ENCODE measurements at places on chromosomes 2 and 18. TPM values are rescaled to one million over a fixed set of nuclear protein-coding genes. Genes with fewer than 3 reads are reported as not detected.

The ALPG gene
- not detected for polyA plus RNA-seq

GRCh38 chr18:44691148-44691925 lies 10.6 kb downstream of the SETBP1 start:
- no peak overlapping the region for H3K4me3 ChIP-seq
- H3K27ac ChIP-seq: no peak overlapping the region
- H3K36me3 ChIP-seq: peaks cover 3% of the 10 kb centered on the region
- no peaks in the 10 kb centered on the region for H3K27me3 ChIP-seq

DNA sequence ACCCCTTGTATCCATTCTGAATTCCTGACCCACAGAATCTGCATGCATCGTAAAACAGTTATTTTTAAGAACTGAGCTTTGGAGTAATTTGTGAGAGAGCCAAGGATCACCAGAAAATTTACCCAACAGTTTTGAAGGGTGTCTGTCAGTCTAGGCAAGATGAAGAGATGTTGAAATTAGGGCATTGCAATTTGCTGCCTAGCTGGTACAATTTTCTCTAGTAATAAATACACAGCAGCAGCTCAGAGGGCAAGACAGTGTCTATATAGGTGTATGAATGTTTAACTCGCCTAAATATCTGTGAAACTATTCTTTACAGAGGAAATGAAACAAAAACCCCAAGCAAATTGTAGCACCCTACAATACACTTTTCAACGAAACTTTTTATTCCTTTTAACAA lies 377.8 kb upstream of the POU3F3 start:
- no peaks in the 10 kb centered on the region for H3K27me3 ChIP-seq
- no peaks in the 10 kb centered on the region for H3K4me1 ChIP-seq
- H3K27ac ChIP-seq: no peak overlapping the region
- no peak overlapping the region for H3K4me3 ChIP-seq
- no peak for DNase-seq

GRCh38 chr2:41880561-41881243 lies 167.1 kb upstream of the PKDCC start:
- H3K36me3 ChIP-seq: no peaks in the 10 kb centered on the region
- H3K4me3 ChIP-seq: no peak overlapping the region
- no peak for DNase-seq
- H3K4me1 ChIP-seq: peaks cover 22% of the 10 kb centered on the region
- no peak overlapping the region for H3K27ac ChIP-seq
- H3K27me3 ChIP-seq: no peaks in the 10 kb centered on the region

The LYG2 gene
- polyA plus RNA-seq: 0.22 TPM

DNA sequence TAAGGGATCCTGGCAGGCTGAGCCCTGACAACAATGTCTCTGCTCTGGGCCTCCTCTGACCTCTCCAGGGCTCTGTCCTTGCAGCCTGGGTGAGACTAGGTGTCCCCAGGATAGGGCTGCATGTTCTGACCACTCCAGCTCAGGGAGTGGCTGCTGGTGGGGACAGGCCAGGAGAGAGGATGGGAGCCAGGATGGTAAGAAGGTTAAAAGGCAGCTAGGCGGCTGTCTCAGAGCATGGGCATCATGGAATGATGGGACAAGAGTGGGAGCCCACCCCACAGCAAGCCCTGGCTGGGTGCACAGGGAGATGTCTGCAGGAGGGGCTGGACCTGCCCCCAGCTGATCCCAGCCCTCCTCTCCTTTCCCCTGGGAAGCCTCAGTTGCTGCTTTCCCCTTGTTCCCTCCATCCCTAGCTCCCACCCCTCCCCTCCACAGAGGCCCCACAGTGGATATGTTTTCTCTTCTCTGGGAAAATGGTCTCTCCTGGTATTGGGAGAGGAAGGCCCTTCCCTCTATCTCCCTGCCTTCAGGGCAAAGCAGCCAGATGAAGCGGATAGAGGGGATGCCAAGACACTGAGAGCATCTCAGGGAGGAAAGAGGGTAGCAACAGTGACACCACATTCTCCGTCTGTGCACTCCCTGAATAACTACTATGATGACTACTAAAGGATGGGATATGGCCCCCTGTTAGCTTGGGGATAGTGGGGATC lies 334.3 kb downstream of the DYSF start:
- no peak overlapping the region for H3K4me3 ChIP-seq
- H3K27me3 ChIP-seq: peaks cover 12% of the 10 kb centered on the region

GRCh38 chr2:118779362-118779761 lies 68.1 kb downstream of the EN1 start:
- DNase-seq: no peak
- no peak overlapping the region for H3K4me3 ChIP-seq
- peaks cover 6% of the 10 kb centered on the region for H3K27me3 ChIP-seq
- H3K36me3 ChIP-seq: no peaks in the 10 kb centered on the region
- H3K27ac ChIP-seq: no peak overlapping the region
- H3K4me1 ChIP-seq: peaks cover 3% of the 10 kb centered on the region

Measured in muscle of leg (tissue), 16 donors.